ENCODE measurements at places on chromosomes 16 and 17. TPM values are rescaled to one million over a fixed set of nuclear protein-coding genes. Genes with fewer than 3 reads are reported as not detected.
A peak's percentile ranks its signal among the peaks of the same experiment; 100 is the strongest.

Gene KRTAP4-11
- total RNA-seq, result not detected

DNA sequence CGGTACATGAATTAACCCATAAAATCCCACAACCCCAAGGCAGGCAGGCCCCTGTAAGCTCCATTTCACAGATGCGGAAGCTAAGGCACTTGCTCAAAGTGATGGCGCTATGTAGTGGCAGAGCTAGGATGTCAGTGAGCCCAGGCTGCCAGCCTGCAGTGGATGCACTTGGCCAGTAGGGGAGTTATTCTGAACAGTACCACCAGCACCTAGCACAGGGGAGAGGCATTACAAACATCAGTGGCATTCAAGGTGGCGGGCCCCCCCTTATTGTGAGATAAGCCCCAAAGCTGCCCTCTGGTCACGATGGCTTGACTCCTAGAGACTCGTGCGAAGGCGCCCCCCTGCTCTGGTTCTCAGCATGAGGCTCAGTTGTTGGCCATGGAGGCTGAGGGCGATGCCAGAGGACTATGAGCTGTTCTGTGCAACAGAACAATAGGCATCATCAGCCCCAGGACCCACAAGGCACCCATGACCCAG, 33.8 kb downstream of the GTF3C1 start:
- DNase-seq, result no peak

DNA sequence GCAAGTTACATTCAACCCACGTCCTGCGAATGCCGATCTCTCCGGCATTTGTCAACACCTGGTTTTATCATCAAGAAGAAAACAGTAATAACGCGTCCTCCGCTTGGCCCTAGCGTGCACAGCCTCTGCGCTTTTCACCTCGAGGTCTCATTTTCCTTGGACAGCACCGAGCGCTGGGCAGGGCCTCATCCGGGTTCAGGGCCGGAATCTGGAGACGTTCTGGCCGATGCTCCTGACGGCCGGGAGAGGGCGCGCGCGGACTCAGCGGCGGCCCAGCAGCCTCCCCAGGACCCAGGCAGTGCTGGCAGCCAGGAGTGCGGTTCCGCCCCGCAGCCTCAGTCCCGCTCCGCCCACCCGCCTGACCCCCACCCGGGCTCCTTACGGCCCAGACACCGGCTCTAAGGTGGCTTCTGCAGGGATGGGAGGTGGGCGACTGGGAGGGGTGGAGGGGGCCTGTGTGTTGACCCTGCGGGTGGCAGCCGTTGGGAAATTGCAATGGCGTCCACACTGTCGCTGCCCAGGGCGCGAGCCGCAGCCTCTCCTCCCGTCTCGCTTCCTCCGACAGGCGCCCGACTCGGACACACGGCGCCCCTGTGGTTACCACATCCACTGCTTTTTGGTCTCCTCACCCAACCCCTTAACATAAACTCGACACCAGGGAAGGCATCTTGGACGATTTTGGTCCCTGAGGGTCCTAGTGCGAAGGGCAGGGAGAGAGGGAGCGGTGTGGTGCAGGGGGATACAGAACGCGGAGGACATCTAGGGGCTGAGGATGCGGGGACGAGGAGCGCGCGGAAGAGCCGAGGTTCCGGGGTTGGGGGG, 7.4 kb upstream of the FLYWCH1 start:
- peak; percentile 82 for DNase-seq

GRCh38 chr16:7458144-7458543, 125.5 kb downstream of the RBFOX1 start:
- DNase-seq, result no peak

- DNase-seq, result no peak
These were observed 59.0 kb upstream of the SALL1 start for GRCh38 chr16:51210087-51210486.

GRCh38 chr17:77329741-77330531, 189.2 kb downstream of the SEC14L1 start:
- no peak for DNase-seq

- DNase-seq, result no peak
These were observed 184.5 kb downstream of the NTN1 start for GRCh38 chr17:9205520-9206409.

DNA sequence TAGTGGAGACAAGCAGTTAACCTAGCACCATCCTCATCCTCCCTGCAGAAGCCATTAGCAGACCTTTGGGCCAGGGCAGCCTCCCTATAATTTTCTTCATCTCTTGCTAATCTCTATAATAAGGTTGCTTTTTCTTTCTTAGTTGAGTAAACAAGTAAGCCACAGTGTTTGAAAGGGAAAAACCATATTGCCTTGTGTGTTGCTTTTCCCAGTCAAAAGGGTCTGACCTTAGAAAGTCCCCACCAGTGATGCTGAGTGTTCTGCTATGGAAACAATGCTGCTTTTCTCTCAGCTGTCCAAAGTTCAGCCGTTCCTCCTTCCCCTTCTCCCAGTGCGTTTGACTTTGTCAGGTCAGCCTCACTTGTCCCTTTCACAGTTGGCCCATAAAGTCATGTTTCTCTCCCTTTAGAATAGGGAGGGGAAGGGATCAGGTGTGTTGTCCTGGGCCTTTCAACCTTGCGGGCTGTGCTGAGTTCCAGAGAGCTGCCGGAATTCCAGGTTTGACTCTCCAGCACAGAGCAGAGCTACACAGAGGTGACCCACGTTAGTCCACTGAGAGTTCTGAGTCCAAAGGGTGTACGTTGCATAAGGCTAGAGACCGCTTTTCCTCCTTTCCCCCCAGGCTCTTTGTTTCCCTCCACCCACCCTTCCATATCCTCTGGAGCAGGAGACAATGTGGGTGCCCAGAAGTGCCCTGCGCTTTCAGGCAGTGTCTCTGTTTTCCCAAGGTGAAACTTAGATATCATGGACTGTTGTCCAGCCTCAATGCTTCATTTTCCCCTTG, 15.9 kb upstream of the CLEC18C start:
- no peak for DNase-seq

GRCh38 chr16:50671644-50672260, 9.4 kb downstream of the SNX20 start:
- no peak for DNase-seq

Gene FNDC8
- not detected for total RNA-seq

GRCh38 chr17:65573282-65573602, 11.8 kb upstream of the AXIN2 start:
- DNase-seq, result no peak
